NCI-H69 (cell line): ENCODE measurements at places on chromosomes 2 and 18.

- DNase-seq = no peak
Observed at GRCh38 chr2:157260533-157261198, 3.2 kb downstream of the GALNT5 start.

DNA sequence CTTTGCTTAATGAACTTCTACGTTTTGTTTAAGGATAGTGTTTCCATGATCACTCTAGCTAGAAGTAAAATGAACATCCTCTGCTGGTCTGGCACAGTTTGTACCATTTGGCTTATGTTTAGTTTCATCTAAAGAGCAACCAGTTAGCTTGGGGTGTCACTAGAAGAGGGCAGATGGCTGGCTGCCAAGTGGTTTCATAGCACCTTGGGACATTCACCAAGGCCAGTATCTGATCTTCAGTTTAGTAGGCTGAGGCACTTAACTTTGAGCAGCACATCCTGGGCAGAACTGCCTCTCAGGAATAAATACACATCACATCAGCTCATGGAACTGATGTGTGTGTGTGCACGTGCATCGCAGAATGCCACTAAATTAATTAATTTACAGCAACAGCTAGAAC lies 68.4 kb downstream of the NXPH2 start:
- no peak for DNase-seq

- DNase-seq = no peak
Observed at GRCh38 chr2:73451263-73451972, 65.8 kb downstream of the ALMS1 start.

DNA sequence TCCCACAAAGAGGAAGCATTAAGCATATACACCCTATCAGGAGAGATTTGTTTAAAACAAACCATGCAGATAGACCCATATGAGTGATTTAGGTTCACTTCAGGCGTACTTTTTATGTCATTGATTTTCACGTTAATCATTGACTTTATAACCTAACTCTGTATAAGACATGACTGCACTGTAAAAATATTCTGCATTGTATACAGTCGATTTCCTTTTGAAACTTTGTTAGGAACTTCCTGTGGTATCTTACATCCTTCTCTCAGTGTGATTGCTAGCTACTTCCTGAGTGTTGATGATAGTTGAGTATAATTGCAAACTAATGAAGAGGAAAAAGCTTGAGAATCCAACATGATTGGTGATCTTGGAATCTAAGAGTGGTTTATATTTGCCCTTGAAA lies 69.4 kb downstream of the XIRP2 start:
- DNase-seq = no peak

- peak; percentile 45 for DNase-seq
Observed at GRCh38 chr2:155377266-155377680, 678.8 kb downstream of the KCNJ3 start.

- no peak for DNase-seq
Observed at GRCh38 chr2:160061944-160062291, 497 bp downstream of the PLA2R1 start.
